GM12864 (cell line): ENCODE measurements at places on chromosomes 2 and 18.
A peak's percentile ranks its signal among the peaks of the same experiment; 100 is the strongest.

GRCh38 chr18:3029215-3029952, 16.4 kb upstream of the LPIN2 start:
- DNase-seq, result no peak

GRCh38 chr2:46144133-46144800, 152.9 kb upstream of the EPAS1 start:
- no peak for DNase-seq

GRCh38 chr18:45026162-45026561, 345.5 kb downstream of the SETBP1 start:
- DNase-seq, result no peak

- no peak for DNase-seq
These were observed 83.0 kb downstream of the TAF4B start for GRCh38 chr18:26309281-26309680.

GRCh38 chr2:73925853-73926492, 707 bp upstream of the DGUOK start:
- no peak for DNase-seq

GRCh38 chr2:231708773-231709635, 679 bp downstream of the PTMA start:
- no peak for DNase-seq

DNA sequence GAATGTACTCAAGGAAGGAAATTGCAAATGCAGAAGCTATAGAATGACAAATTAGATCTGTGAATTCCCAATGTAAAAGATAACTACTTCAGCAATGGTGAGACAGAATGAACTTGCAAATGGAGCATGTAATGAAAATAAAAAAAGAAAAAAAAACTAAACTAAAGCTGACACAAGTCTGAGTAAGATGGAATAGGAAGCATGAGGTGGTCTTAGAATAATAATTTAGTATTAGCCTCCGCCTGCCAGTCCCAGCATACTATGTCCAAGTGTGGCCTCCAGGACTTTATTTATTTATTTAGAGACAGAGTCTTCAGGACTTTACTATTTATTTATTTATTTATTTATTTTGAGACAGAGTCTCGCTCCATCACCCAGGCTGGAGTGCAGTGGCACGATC, 37.4 kb upstream of the SLC39A10 start:
- DNase-seq, result no peak

DNA sequence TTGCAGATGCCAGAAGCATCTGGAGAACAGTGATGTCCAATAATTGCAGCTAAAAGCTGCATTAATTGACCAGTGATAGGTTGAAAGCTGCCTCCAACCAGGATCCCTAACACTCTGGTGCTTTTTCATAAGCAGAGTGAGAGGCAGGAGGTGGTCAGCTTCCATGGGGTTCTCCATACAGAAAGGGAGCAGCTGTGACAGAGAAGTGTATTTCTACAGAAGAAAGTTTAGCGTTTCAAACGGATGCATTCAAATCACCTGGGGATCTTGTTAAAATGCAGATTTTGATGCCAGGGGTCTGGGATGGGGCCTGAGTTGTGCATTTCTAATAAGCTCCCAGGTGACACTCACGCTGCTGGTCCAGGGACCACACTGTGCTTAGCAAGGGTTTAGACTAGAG, 216.5 kb upstream of the NRP2 start:
- DNase-seq, result no peak

DNA sequence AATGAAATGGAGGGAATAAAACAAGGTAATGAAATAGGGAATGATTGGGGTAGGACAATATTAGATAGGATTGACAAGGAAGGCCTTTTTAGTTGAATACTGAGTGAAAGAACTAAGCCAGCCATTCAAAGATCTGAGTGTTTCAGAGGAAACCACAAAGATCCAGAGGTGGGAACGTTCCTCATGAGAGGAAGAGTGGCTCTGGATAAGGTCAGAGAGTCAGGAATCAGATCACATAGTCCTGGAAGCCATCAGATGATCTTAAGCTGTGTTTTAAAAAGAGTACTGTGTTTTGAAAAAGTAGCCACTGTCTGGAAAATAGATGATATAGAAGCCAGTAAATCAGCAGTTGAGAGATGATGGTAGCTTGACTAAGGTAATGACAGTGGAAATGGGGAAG, 11.8 kb downstream of the TTLL4 start:
- no peak for DNase-seq

DNA sequence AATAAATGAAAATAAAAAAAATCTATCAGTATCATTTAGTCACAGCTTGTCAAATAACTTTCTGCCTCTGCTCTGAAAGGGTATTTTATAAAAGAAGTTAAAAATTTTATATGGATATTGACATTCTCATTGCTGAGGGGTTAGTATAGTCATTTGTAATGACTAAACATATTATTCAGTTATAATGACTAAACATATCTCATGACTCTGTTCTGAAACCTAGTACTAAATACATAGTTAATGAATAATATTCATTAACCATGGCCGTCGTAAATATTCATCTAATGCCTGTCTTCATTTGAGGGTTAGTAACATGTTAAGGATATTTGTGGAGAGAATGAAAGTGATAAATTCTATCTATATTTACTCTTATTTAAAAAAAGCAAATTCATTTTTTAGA, 69.1 kb upstream of the MAP4K3 start:
- no peak for DNase-seq

DNA sequence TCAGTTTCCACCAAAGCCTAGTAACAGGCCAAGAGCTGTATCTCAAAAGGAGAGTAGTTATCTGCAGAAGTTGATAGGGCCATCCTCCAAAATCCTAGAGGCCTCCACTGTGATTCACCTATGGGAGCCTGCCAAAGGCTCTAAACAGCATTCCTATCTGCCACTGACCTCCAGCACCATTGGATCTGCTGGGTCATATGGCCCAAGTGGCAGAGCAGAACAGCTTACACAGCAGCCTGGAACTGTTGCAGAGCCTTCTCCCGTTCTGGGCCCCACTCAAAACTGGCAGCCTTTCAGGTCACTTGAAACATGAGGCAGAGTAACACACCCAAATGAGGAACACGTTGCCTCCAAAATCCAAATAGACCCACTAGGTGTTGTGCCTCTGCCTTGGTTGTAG, 345.2 kb upstream of the RND3 start:
- no peak for DNase-seq

GRCh38 chr2:23414871-23415270, 29.9 kb downstream of the KLHL29 start:
- no peak for DNase-seq

- no peak for DNase-seq
These were observed 168.7 kb downstream of the TCF4 start for GRCh38 chr18:55419132-55419946.

- DNase-seq, result no peak
These were observed 51.8 kb upstream of the CYRIA start for GRCh38 chr2:16717477-16717876.

DNA sequence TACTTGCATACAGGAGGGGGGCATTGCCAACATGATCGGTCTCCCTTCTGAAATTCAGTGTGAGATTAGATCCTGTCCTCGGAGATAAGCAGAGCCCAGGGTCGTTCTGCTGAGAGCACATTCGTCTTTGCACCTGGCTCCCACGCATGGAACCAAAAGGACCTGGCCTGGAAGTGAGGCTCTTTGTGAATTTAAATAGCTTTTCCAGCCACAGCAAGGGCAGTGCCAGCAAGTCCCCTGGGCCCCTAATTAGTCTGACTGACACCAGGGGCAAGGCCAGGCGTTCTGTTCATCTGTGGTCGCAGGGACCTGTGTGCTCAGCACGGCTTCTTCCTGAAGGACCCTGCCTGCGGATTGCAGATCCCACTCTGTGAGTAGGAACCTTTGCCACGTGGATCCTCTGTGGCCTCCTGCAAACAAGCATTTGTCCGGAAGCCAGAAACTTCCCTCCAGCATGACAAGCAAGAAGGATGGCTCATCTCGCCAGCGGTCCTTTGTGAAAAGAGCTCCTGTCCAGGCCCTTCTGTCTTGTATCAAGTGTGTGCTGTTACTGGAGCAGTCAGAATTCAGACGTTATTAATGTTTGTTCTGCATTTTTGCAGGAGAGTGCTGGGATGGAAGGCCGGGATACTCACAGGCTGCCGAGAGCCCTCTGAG, 128.7 kb downstream of the TPO start:
- DNase-seq, result no peak

DNA sequence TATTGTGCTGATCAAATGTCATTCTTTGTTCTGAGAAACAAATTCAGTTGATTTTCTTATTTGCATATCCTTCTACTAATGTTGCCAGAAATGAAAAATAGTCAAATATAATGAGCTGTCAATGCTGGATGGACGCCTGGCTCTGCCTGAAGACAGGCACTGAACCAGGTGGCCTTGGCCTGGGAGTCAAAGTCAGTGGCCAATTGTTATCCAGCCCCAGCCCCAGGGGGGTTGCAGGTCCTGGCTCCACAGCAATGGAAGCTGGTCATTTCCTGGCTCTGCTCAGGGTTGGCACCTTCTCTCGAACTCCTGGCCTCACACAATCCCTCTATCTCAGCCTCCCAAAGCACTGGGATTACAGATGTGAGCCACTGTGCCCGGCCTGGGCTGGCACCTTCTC, 176.8 kb upstream of the GLI2 start:
- DNase-seq, result no peak

DNA sequence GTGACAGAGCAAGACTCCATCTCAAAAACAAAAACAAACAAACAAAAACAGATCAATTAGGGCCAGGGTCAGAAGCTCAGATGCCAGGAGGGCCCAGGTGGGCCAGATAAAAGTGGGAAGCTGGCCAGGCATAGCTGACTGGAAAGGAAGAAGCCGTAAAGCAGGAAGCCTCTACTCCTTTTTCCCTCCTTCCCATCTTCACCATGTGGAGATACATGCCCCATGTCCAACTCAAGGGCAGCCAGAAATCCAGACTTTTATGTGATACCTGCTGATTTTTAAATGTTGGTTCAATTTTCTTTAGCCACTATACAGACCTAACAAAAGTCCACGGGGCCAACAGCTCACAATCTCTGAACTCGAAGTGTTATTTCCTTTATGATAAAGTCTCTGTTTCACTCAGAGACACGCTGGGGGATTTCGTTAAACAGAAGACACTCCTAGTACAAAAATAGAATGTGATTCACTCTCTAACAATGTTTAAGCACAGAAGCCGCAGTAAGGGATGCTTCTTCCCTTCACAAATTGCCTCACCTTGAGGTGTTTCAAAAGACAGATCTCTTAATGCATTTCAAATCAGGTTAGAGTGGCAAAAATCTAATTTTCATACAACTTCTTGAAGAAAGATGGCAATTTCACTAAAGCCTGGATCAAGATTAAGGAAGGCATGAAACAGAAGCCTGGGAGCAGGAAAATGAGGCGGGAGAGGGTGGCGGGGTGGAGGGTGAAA, 14.0 kb downstream of the TMEM247 start:
- DNase-seq, result peak; percentile 44

- DNase-seq, result no peak
These were observed 115.7 kb upstream of the KLF7 start for GRCh38 chr2:207281436-207281835.

- no peak for DNase-seq
These were observed 209.2 kb downstream of the ICOS start for GRCh38 chr2:204145791-204146190.

- DNase-seq, result no peak
These were observed 167.3 kb upstream of the CYRIA start for GRCh38 chr2:16832910-16833309.

GRCh38 chr2:72115110-72116080, 32.3 kb downstream of the CYP26B1 start:
- DNase-seq, result no peak

DNA sequence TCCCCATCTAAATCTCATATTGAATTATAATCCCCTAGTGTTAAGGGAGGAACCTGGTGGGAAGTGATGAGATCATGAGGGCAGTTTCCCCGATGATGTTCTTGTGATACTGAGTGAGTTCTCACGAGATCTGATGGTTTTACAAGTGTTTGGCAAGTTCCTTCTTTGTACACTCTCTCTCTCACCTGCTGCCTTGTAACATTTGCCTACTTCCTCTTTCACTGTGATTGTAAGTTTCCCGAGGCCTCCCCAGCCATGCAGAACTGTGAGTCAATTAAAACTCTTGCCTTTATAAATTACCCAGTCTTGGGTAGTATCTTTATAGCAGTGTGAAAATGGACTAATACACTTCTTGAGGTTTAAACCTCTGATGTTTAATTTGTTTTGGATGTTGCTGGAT, 177.5 kb downstream of the CD8B2 start:
- no peak for DNase-seq

GRCh38 chr2:15543053-15543452, 18.1 kb downstream of the NBAS start:
- DNase-seq, result no peak

GRCh38 chr2:217650716-217651360, 352.0 kb downstream of the TNS1 start:
- DNase-seq, result peak; percentile 5

DNA sequence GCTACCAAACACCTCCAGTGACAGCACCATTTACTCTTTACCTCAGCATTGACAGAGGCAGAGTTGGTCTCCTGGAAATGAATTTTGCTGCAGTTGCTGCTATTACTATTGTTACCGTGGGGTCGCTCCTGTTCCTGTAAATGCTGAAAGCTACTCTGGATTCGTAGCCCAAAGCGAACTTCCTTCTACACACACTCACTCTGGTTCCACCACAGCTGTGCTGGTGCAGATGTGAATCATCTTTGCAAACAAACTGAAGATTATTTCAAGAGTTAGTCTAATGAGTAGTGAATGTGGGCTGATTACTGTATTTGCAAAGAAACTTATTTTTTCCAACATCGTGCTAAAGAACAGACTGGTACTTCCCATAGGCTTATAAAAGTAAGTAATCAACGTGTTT, 304.0 kb downstream of the LPIN1 start:
- no peak for DNase-seq

GRCh38 chr18:59728816-59729215, 31.6 kb upstream of the CCBE1 start:
- DNase-seq, result no peak

DNA sequence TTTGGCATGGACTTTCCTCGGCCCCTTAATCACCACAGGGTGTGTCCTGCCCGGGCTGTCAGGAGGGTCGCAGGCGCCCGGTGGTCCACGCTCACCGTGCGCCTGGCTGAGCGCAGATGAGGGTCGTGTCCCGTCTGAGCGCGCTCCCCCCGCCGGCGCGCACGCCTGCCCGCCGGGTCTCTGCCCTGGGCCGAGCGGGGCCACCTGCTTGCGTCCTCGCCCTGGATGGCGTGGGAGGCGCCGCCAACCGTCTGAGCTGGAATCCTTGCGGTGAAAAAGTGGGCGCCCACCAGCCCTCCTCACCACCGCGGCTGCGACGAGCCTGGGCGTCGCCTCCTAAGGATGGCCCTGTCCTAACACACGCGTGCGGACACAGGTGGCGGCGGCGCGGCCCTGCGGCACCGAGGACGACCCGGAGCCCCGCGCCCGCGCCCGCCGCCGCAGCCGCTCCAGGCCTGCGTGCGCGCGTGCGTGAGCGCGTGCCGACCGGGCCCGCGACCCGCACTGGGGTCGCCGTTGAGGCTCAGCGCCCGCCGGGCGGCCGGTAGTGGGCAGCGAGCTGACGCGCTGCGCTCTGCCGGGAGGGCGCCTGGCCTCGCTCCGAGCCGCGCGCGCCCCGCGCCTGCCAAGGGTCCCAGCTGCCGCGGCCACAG, 126.6 kb downstream of the ARHGEF4 start:
- no peak for DNase-seq

- no peak for DNase-seq
These were observed 52.2 kb downstream of the EIF5B start for GRCh38 chr2:99389371-99389770.
